ENCODE measurements at places on chromosomes 6 and 20.

DNA sequence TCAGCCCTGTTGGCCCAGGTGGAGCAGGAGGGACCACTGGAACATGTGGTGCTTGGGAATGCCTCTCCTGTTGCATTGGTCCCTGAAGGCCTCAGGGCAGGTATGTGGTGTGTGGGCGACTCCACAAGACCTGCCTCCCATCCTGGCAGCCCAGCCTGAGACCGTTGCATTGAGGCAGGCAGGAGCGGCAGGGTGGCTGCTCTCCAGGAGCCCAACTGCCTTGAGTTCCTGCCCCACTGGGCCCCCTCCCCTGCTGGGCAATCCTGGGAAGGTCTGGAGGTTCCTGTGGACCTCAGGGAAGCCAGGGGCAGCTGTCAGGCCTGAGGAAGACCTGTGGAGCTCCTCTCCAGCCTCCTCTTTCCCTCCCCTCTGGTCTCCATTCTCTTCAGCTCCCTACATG is 19.8 kb downstream of the MAVS start:
- DNase-seq, result no peak

GRCh38 chr20:62601714-62602113 is 40.6 kb upstream of the SLCO4A1 start:
- no peak for DNase-seq

DNA sequence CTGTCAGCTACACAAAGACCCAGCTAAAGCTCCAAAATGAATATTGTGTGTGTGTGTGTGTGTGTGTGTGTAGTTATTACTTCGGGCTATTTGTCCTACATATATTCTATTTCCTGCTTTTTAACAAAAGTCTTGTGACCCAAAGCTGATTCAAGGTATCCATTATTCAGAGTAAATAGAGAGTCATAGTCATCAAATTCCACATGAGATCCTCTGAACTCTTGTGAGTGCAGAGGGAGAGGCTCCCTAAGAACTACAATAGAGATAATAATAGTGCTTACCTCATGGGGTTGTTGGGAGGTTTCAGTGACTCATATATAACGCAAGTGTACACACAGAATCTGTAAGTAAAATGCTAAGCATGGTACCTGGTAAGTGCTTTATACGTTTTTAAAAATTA is 95.6 kb upstream of the SHLD1 start:
- DNase-seq, result no peak

- no peak for DNase-seq
These were observed 253.8 kb downstream of the TBC1D7 start for GRCh38 chr6:13074415-13075140.

DNA sequence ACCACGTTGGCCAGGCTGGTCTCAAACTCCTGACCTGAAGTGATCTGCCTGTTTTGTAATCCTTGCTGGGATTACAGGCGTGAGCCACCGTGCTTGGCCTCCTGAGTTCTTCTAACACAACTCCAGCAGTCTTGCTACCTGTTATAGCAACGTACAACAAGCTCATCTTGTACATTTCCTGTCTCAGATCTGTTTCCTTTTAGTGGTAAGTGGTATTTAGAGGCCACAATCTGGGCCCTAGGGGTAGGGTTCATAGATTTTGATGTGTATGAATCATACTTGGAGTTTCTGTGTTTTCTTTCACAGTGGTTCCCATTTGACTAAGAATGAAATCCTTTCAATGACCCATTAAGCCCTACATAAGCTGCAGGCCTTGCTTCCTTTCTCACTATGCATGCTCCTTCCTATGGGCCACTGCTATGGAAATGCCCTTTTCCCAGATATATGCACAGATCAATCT is 27.1 kb upstream of the SYNCRIP start:
- no peak for DNase-seq

DNA sequence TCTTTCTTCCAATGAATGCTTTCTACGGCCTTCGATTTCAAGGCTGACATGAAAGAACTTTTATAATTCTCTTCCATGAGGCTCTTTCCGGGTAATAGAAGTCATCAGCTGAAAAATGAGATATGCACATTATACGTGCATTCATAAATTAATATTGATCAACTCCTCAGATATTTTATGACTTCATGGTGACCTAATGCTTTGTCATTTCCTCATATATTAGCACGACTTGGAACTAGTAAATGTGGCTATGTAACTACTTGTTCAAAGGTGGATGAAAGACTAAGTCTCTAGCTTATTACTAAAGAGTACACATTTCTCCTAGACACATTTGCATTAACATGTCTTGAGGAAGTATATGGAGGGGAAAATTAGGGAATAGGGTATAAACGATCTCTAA is 168.8 kb downstream of the HDGFL1 start:
- no peak for DNase-seq

GRCh38 chr20:34896086-34896621 is 19.7 kb downstream of the ACSS2 start:
- DNase-seq, result no peak

DNA sequence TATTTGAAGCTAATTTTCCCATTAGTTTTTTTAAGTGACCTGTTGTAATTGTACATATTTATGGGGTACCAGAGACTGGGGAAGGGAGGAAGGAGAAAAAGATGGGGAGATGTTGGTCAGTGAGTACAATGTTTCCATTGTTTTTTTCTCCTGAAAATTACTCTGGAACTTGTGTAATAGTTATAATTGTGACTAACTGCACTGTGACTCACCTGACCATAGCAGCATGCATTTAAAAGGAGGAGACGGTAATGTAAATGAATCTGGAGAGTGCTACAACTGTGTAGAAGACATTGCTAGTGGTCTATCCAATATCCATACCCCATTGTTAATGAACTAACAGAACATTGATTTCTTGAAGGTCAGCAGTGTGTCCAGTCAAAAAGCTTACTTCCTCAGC is 133.4 kb downstream of the RFPL4B start:
- DNase-seq, result no peak

Measured in mesenteric fat pad (tissue), 1 donor.